Mesenchymal stem cell (in vitro differentiated cells and primary cell): ENCODE measurements at places on chromosomes 3 and 15.

DNA sequence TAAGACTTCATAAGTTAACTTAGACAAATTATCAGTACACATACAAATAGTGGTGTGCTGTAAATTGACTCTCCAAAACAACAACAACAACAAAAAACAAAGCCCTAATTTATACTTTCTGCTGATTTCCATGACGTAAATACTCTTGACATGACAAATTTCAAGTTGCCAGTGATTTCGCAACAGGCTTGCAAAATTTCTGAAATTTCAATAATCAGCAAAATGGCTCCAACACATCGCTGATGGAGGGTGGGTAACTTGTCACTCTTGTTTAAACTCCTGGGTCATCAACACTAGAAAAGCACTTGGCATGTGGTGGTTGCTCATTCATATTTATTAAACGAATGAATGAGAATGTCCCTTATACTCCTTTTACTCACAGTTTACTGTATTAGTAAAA lies 205.2 kb upstream of the SATB1 start:
- DNase-seq: no peak

DNA sequence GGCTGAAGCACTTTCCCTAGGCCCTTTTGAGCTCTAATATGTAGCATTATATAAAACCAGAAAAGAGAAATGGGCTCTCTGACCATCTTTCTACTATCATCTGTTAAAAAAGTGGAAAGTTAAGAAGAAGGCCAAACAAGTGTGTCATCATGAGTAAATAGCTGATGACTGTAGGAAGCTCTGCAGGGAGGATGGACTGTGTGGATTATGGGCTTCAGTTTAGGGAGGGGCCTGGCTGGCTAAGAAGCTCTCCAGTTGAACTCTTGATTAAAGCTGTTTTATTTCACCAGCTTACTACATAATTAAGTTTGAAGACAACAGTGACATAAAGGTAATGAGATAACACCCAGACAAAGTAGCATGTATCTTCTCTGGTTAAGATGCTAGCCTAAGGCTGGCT lies 30.6 kb downstream of the INTS14 start:
- peak; percentile 75 for DNase-seq

DNA sequence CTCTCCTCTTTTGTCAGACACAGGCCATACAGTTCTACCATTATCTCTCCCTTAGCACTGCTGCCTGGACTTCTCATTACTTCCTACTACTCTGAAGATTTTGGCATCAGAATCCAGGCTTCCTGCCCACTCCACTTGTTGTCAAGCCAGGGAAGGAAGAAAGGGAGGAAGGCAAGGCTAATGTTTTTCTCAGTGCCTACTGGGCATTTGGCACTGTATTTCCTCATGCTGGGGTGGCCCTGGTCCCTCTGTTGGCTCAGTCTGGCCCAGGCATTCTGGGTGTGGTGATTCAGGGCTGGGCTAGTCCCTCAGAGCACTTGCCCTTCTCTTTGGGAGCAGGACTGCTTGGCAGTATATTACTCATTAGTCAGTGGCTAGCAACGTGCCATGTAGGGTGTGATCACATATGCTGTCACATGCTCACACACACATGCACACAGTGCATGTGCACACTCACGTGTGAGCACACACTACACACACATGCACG lies 52.9 kb downstream of the BSN start:
- DNase-seq: no peak

DNA sequence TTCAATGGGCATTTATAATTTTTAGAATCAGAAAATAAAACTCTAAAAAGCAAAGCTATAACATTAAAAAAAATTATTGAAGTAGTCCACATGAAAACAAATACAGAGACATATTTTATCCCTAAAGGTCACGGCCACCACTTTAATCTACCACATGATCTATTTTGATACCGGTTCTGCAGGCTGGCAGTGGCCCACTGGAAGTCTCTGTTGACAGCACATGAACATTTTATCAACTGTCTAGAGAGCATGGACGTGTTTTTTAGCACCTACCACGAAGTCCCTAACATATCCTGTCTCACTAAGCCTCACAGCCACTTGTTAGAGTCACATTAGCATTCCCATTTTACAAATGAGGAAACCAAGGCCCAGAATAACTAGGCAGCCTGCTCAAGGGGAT lies 1.8 kb upstream of the CPA3 start:
- no peak for DNase-seq

DNA sequence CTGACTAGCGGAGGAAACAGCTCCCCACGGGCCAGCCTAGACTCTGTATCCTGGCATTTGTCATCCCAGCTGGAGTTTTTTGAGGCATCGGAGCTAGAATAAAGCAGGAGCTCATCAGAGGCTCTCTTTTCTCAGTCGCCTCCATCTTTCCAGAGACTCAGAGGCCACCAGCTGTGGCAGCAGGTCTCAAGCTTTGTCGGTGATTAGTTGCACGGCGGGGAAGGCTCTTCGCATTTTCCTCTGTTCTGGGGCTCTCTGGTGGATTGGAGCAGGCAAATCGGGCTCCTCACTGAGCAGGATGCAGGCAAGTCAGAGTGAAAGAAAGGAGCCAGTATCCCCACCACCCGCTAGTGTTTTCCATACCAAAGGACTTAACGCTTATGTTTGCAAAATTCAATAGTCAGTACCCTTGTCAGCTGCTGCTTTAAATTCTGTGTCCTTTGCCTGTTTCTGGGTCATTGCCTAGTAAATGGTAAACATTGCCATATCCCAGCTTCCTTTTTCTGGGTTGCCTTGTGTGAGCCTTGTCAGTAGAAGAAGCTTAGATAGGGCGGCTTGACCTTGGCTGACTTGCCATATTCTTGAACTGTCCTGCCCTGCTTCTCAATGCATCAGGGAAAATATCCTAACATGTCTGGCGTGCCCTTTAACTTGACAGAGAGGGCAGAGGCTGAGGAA lies 127.1 kb downstream of the PTPRG start:
- DNase-seq: peak; percentile 1

DNA sequence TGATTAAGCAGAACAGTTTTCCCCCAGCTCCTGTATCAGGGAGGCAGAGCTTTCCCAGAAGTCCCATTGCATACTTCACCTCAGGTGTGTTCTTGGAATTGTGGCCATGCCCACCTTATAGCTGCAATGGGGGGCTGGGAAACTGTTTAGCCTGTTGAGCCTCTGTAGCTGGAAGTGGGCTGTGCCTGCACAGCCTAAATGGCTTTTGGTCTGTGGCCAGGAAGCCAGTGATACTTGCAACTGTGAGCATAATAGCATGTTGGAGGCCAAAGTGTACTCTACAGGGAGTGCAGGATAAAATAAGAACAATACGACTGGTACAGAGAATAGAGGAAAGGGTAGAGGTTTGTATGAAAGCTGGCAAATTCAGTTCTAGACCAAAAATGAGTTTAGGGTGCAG lies 248.5 kb downstream of the PTPRG start:
- no peak for DNase-seq

- peak; percentile 28 for DNase-seq
These were observed 96.3 kb upstream of the BCL6 start for GRCh38 chr3:187841560-187841959.

GRCh38 chr3:15361494-15362214 lies 29.3 kb upstream of the SH3BP5 start:
- DNase-seq: no peak

GRCh38 chr15:65342493-65342892 lies 35.3 kb downstream of the IGDCC3 start:
- no peak for DNase-seq
